Thoracic aorta (tissue), 2 donors: ENCODE measurements at places on chromosomes 3 and 15.

- DNase-seq = no peak
These were observed 795 bp upstream of the TCF12 start for GRCh38 chr15:56917652-56918045.

- DNase-seq = no peak
These were observed 30.8 kb downstream of the IRAK2 start for GRCh38 chr3:10195366-10196089.

DNA sequence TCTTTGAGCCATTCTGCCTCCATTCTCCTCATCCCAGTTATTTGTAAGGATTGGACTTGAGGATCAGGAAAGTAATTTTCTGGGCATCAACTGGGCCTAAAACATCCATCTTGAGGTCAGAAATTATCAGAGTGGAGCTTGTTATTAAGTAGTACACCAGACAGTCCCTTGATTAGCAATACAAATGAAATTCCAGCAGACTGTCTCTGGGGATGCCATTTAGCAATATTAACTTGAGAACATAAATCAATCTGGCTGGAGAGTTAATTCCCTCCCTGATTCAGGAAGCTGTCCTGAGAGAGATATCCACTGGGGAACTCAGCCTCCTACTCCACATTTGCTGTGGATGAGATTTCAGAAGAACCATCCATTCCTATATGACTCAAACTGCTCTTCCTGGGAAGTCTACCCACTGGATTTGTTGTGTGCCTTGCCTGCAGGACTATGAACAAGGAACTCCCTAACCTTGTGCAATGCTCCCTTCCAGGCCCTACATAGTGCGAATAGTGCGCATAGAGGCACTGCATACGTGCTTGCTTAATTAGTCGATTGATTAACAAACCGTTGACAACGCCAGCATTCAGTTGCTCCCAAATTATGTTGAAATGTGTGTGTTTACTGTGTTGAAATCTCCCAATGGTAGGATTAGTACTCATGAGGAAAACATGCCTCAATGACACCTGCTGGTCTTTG, 36.1 kb upstream of the MTMR14 start:
- DNase-seq = no peak

DNA sequence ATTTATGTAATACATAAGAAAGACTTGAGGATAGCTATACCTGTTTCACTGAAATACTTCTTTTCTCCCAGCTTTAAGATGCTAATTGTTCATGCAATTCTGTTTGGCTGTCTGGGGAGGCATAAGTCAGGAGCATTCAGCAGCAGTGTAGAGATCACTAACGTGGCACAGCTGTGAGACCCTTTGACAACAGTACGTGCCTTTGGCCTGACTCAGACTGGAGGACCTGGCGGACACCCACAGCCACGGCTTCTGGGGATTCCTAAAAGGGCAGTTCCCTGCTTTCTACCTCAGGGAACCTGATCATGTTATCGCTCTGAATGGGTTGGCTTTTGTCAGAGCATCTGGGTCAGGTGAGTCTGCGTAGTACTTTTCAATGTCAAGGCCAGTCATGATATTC, 295.0 kb upstream of the ICE2 start:
- DNase-seq = no peak

DNA sequence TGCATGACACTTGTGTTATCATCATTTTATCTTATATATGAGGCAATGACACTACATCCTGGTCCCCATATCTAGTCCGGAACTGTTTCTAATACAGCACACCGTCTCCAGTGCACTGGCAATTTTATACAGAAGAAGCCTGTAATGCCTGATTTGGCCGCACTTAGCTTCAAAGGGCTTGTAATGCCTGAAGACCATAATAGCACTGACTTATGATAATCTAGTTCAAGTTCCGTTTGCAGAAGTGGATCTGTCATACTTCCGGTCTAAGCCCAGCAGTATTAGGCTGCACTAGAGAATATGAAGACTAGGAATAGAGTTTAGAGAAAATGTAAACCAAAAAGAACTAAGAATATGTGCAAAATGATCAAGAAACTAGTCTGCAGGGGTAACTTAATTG, 1.3 kb downstream of the BNIP2 start:
- DNase-seq = no peak

- DNase-seq = no peak
These were observed 121.1 kb downstream of the TPRG1 start for GRCh38 chr3:189292667-189293484.

DNA sequence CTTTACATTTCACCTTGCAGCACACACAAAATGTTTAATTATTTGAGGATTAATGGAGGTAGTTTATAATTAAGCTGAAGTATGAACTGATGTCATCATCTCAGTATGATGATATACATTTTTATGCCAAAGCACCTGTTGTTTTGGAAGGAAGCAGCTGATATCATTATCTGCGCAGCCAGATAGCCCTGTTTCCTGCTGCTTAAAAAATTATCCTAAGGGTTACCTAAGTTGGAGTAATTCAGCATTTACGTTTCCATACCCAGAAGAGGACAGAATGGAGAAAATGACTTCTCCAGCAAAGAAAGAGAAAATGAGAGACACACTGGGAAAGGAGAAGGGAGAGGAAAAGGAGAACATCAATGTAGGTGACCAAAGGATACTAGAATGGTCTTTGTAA, 370.3 kb upstream of the PLSCR5 start:
- no peak for DNase-seq

GRCh38 chr3:134350266-134350665, 24.0 kb downstream of the AMOTL2 start:
- no peak for DNase-seq

DNA sequence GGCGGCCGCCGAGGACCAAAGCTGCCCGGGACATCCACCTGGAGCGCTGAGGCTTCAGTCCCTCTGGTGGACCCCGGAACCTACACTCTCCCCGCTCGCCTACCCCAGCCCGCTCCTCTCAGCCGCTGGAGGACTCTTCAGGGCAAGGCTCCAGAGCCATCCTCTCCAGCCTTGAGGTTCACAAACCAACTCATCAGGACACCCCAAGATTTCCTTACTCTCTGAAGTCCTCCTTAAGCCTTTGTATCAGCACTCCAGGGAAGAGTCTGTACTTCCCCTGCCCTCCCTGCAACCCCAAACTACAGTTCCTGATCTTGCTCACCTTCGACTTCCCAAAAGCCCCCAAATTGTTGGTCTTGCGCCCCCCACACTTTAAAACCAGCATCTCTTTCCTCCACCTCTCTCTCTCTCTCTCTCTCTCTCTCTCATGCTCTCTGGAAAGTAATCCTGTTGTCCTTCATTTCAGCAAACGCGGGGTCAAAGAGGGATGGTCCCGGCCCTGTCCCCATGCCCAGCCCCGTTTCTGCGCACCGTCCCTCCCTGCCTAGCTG, 438 bp downstream of the THBS1 start:
- DNase-seq = no peak

DNA sequence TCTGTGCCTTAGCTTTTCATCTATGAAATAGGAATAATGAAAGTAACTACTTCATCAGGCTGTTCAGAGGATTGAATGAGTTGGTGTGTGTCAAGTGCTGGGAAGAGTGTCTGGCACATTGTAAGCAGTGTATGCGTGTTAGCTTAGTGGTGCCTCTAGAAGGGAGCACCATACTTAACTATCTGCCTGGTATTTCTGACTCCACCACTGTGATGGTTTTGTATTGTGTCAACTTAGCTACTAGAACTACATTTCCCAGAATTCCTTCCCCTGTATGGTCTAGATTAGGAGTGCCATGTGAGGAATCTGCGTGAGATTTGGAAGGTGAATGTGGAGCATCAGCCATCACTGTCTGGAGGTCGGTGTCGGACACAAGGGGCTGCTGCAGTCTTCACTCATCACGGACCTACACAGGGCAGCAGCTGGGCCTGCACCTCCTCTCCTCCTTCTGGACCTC, 115.4 kb upstream of the GALNT15 start:
- DNase-seq = no peak

DNA sequence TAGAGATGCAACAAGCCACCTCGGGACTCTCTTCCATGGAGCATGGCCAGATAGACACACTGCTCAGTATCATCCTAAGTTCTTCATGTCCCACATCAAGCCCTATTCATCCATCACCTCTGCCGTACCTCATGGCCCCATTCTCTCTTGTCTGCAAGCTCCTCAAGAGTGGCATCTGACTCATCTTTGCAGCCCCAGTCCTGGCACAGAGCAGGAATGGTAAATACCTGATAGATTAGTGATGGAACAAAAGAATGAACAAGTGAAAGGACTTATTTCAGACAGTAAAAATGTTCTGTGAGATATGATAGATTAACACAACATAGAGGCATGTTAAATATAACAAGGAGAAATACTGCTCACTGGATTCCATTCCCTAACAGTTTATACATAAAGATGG, 176.4 kb downstream of the ISL2 start:
- DNase-seq = no peak

DNA sequence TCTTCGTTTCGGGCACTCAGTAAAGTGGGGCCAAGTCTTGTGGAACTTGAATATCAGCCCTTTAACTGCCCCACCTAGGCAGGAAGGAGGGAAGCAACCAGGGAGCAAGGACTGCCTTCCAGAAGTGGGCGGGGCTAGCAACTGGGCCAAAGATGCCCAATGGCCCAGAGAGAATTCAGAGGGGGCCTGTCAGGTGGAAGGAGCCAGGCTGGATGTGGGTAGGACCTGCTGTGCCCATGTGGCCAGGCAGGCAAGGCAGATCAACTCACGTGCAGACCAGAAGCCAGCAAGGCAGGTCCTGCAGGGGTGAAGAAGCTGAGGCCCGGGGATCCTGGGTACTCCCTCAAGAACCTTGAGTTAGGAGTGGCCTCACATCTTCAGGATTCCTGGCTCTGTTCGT, 5.5 kb downstream of the MAP6D1 start:
- DNase-seq = no peak

- no peak for DNase-seq
These were observed 55.7 kb upstream of the SMAD6 start for GRCh38 chr15:66646308-66646707.

DNA sequence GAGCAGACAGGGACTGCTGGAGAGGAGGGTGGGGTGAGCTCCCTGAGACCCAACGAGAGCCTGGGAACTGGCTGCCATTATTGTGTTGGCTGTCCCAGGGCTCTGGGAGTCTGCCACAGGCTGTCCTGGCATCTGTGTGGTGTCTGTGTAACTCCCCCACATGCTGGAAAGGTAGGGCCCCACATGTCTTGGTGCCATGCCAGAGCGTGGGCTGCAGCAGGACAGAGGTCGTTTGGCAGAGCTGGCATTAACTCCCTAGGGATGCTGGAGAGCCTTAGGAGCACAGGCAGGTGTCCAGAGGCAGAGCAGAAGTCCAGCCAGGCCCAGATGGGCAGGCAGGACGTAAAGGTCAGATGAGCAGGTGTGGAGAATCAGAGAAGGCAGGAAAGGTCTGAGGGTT, 9.7 kb downstream of the TIMP4 start:
- no peak for DNase-seq

GRCh38 chr15:65789759-65790425, 2.2 kb downstream of the DENND4A start:
- DNase-seq = no peak

DNA sequence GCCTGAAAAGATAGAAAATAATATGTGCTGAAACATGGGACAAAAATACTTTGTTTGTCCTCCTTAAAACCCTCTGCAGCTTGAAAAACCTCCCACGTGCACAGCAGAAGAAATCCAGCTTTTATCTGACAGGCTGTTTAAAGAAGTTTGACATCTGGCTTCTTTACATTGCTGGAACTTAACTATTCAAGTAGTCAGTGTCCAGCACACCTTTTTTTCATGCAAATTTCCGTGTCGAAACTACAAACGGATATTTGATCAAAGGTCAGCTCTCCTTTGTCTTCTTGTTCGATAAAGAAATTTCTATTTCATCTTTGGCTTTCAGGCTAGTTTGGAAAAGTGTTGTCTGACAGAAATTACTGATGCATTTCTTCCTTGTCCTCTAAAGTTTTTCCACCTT, 66.8 kb upstream of the KBTBD8 start:
- DNase-seq = no peak

GRCh38 chr3:190361791-190362190, 26.2 kb upstream of the CLDN16 start:
- DNase-seq = no peak

DNA sequence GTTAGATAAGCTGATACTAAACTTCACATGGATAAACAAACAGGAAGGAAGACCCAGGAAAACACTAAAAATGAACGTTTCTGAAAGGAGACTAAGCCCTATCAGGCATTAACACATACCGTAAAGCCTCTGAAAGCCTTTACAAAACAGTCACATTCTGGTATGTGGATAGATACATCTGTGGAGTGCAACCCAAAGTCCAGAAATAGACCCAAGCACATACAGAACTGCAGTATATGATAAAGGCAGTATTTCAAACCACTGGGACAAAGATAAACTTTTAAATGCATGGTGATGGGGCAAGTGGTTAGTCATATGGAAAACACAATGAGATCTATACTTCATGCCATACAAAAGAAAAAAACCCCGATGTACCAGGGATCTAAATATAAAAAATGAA, 26.0 kb downstream of the DCBLD2 start:
- no peak for DNase-seq

DNA sequence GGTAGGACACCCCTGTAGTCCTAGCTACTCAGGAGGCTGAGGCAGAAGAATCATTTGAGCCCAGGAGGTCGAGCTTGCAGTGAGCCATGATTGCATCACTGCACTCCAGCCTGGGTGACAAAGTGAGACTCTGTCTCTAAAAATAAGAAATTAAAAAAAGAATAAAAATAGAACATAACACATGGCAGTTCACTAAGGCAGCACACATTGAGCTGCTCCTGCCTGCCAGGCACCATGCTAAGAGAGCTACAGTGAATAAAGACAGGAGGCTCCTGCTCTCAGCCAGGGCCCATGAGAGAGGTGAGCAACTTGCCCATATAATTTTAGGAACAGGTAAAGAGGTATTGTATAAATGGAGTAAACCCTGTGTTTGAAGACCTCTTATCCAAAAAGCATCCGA, 54.3 kb downstream of the EBLN2 start:
- no peak for DNase-seq

- DNase-seq = no peak
These were observed 7.4 kb upstream of the TBC1D5 start for GRCh38 chr3:17749705-17750293.

GRCh38 chr15:84937144-84937543, 44.5 kb upstream of the PDE8A start:
- no peak for DNase-seq

- DNase-seq = no peak
These were observed 993 bp upstream of the GRAMD2A start for GRCh38 chr15:72198356-72199204.

DNA sequence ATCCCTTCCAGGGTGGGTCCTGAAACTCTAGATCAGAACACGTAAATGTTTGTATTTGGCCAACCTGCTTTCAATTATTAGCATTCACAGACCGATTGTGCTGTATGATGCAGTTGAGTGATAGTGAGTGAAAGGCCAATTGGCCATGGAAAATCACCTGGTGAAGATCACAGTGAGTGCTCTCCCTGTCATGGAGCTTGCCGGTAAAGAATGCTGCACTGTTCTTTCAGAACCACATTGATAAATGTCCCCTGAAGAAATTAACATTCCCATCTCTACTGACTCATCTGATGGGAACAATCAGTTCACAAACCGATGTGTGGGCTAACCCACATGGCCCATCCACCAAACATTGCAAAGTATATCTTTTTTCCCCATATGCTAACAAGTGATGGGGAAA, 324.8 kb upstream of the TBL1XR1 start:
- no peak for DNase-seq
